Mesenteric fat pad (tissue), 1 donor: ENCODE measurements at places on chromosomes 4 and X. TPM values are rescaled to one million over a fixed set of nuclear protein-coding genes. Genes with fewer than 3 reads are reported as not detected.

CASP6 gene
- total RNA-seq = 11.4 TPM

ETDB gene
- total RNA-seq = not detected

FAM9B gene
- total RNA-seq = not detected

DIPK2B gene
- 42.8 TPM for total RNA-seq

RTL9 gene
- 0.22 TPM for total RNA-seq

C1QTNF7 gene
- 1.8 TPM for total RNA-seq

NCBP2L gene
- not detected for total RNA-seq

FAT4 gene
- 7.3 TPM for total RNA-seq

NPY1R gene
- total RNA-seq = 17.2 TPM

TLR7 gene
- total RNA-seq = 2.0 TPM
